ENCODE measurements at places on chromosomes 4 and X.

DNA sequence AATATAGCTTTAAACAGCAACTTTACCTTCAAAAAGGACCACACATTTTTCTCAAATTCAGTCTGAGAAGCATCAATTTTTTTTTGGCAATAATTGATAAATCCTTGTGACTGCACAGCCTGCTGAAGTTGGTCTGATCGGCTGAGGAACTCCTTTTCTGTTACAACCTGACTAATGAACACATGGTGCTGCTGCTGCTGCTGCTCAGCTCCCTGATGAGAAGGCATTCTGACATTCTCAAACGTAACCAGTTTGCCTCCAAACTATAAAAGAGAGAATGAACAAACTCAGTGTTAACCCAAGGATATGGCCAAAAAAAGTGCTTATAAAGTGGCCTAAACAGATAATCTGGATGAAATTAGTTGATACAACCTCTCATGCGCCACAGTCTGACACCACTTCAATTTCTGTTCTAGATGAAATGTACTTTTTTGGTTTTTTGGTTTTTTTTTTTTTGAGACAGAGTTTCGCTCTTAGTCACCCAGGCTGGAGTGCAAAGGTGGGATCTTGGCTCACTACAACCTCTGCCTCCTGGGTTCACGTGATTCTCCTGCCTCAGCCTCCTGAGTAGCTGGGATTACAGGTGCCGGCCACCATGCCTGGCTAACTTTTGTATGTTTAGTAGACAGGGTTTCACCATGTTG is 26.5 kb downstream of the SEC31A start:
- DNase-seq, result no peak

- no peak for DNase-seq
These were observed 19.1 kb upstream of the PRRG3 start for GRCh38 chrX:151676196-151676595.

DNA sequence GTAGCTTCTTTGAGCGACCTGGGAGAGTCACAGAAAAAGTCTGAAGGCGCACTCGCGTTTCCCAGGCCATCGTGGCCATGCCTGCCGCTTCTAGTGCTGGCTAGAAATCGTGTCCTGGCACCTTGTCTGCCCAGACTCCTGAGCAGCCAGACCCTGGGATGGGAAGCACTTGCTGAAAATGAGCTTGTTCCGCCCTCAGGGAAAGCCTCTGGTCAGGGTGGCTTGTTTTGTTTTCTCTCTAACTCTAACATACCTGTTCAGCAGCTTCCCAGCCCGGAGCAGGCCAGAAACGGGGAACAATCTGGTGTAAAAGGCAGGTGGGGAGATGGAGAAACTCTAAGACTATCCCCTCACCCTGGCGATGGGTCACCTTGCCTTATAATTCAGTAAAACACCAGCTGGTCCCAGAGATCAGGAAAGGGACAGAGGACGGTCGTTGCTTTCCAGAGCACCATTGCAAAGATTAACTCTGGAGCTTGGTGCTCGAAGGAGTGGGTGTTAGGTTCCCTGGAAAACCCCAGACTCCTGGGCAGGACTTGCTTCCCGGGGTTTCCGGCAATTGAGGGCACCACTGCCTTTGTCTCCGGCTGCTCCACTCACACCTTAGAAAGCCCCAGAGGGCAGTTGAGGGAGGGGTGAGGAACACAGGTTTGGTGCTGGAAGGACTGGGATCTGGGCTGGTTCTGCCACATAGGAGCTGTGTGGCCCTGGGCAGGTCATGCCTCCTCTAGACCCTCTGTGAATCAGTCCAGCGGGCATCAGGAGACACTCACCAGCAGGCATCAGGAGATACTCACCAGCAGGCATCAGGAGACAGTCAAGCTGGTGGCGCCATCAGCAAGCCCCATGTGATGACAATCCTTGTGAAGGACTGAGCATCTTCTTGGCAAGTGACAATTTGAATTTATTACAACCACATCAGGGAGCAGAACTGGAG is 4.5 kb upstream of the SH3TC1 start:
- DNase-seq, result no peak

DNA sequence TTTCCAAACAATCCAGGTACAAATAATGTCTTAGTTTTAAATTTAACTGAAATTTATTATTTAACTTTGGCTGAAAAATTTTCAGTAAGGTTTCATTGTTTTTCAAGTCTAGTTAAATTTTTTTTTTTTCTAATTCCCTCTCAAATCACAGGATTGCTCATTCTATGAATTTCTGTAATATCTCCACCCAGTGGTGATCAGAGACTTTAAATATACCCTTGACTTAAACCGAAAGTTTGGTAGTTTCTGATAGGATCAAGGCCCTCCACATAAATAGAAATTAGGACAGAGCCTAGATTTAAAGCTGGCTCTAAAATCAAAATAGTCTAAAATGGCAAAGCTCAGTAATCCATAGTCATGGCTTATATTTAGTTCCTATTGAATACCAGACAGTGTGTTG is 175.4 kb downstream of the TBCK start:
- DNase-seq, result no peak

DNA sequence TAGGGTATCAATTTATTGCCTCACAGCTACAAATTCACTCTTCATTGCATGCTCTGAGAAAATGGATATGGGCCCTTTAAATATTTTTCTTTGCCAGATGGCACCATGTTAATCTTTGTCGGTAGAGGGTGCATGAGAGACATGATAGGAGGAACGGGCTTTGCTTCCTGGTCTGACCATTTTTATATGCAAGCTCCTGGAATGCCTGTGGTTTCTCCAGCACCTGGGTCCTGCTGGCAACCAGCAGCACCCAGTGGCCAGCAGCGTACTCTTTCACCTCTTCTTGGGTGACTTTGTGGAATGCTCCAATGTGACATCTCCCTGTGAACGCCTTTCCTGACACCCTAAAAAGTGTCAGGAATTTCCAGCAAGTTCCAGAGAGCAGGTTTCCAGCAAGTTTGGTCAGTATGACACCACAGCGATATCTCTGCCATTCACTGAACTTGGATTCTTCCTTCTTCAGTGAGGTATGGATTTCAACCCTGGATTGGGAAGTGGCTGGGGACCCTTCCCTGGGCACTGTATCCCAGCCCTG is 140.3 kb upstream of the PGRMC2 start:
- no peak for DNase-seq

DNA sequence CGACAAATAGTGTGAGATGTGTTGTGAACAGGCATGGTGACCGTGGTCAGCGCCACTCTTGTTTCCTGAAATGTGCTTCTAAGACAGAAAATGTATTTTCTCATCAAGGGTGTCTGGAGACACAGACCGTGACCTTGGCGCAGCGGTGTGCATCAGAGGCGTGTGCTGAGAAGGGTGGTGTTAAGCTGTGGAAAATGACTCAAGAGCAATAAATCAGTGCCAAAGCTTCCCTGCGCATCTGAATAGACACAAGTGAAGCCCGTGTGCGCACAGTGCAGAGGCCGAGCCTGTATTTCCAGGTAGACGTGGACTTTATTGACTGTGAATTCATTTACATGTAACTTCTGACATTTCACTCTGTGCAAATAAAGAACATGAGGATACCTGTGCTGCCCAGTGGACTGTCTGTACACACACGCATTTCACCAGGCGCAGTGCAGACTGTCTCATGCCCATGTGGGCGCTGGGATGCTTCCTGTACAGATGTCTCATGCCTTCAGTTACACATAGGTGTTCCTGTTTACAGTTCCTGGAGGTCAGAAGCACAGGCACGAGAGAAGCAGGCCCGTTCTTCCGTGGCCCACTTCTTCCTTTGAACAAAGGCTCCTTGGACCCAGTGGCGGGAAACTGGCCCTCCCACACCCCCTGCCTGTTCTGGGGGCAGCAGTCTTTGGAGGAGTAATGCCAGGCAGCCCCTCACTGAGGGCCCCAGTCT is 31.9 kb downstream of the NSG1 start:
- DNase-seq, result no peak

DNA sequence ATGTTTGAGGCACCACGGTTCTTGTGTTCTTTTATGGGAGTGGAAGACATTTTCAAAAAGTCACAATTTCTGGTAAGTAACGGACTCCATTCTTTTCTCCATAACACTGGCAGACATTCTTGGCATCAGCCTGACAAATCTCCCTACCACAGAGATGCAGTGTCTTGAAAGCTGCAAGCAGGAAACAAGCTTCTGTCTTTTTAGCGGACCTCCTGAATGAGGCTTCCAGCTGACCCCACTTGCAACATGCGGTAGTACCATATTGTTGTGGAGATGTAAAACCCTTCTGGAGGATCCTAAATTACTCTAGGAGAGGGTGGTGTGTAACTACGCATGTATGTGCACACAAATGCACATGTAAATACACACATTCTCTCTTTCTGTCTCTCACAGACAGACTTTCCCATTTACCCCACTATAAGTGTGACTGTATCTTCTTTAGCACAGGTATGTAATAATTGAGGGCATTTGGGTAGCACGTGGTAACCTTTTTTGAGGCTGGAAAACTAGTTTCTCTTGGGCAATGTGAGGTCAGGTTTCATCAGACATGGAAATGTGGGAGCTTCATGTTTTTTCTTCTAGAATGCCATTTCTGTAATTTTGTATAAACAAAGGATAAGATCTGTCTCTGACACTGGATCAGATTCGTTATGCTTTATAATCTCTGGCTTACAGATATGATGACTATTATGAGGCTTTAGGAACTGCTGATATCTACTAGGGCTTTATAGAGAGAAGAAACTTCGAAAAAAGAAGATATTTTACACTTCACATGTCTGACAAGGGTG is 130.1 kb downstream of the MGST2 start:
- no peak for DNase-seq

- DNase-seq, result no peak
These were observed 142.3 kb downstream of the PAPSS1 start for GRCh38 chr4:107577743-107578142.

- no peak for DNase-seq
These were observed 113.0 kb upstream of the SH3RF1 start for GRCh38 chr4:169383724-169384123.

- no peak for DNase-seq
These were observed 27.7 kb downstream of the RGS12 start for GRCh38 chr4:3320361-3321023.

- DNase-seq, result no peak
These were observed 32.8 kb downstream of the HDAC8 start for GRCh38 chrX:72539822-72540221.

- no peak for DNase-seq
These were observed 147.0 kb upstream of the SH3RF1 start for GRCh38 chr4:169417629-169418282.

DNA sequence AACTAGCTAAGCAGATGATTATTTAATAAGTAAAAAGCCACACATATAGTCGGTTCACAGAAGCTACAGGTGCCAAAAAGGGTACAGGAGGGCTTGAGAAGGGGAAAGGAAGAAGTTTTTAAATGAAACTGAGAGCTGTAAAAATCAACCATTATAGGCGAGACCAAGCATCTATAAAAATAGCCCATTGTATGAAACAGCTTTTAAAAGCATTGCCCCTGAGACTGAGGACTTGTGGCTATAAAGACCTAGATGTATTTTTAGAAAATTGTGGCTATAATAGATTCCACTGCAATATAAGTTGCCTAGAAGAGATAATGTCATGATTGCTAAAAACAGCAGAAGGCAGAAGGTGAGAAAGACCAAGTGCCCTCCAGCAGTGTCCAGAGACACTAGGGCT is 15.0 kb upstream of the TTC29 start:
- no peak for DNase-seq

- no peak for DNase-seq
These were observed 11.7 kb downstream of the CTPS2 start for GRCh38 chrX:16700734-16701133.

DNA sequence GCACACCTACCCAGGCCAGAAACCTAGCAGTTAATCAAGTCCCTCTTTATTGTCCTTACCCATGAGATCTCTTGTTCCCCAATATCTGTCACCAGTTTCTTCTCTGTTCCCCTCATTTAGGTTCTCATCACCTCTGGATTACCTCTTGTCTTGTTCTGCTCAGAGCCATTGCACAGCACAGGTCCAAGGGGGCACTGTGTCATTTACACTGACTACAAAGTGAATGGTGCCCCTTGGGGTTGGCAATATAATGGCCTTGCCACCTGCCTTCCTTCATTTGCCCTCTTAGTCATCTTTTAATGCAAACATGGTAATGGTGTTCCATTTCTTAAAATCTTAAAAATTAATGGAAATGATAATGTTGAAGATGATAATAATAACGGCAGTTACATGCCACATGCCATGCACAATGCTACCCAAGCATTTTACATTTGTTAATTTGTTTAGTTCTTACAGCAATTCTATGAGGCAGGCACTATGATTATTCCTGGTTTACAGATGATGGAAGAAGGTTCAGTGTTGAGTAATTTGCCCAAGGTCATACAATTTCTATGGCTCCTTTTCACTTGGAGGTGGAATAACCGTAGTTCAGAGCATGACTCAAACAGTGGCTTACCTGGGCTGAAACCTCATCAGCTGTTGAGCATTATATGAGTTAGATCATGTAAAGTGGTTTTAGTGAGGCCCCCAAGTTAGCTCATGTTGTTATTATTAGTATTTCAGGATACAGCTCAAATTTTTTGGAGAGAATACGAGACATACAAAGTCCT is 117.9 kb downstream of the RASL11B start:
- no peak for DNase-seq

- DNase-seq, result no peak
These were observed 822.6 kb downstream of the GLUD2 start for GRCh38 chrX:121869876-121870477.

DNA sequence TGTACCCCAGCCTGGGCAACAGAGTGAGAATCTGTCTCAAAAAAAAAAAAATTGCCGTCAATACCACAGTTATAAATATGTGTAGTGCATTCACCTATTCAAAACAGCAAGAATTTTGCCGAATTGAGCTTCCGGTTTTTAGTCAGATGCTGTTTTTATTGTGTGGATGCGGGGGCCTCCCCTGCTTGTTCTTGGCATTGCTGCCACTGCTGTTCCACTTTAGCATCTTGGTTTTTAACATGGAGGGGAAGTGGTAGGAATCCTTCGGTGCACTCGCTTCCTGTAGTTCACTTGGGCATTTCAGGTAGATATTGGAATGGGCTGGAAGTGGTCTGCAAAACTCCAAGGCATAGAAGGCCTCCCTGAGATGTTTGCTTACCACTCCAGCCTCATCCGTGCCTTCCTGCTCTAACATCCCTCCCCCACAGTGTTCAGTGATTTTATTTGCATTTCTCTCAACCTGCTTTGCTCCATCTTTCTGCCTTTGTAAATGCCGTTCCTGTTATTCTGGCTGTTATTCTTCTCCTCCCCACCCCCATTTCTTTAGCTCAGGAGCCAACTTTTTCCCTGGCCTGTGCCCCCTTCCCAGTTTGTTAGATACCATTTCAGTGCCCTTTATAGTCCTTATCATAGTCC is 25.5 kb downstream of the MOB1B start:
- DNase-seq, result no peak

DNA sequence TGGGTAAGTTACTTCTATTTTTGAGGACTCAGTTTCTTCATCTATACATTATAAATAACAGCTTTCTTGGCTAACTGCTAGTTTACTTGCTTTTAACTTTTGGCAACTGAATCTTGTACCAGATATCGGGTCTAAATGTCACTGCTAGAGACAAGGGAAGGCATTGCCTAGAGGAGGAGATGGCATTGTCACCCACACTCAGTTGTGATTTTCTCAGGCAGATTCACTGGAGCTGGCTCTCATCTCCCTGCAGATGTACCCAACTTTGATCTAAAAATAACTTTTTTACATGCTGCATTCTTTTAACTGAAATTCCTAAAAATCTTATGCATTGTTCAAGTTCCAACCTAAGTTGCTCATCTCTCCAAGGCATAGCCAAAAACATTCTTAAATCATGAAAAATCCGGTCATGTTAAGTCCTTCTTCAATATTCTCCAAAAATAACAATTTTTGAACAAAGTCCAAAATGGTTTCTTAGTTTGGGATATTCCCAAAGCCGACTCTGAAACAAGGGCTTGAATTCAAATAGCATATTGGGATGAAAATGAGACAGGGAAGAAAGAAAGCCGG is 469.0 kb upstream of the BOD1L1 start:
- no peak for DNase-seq

Data from activated CD8-positive, alpha-beta memory T cell treated with anti-CD3 and anti-CD28 coated beads for 4 hours (primary cell).